ENCODE measurements at places on chromosomes 16 and 17.

DNA sequence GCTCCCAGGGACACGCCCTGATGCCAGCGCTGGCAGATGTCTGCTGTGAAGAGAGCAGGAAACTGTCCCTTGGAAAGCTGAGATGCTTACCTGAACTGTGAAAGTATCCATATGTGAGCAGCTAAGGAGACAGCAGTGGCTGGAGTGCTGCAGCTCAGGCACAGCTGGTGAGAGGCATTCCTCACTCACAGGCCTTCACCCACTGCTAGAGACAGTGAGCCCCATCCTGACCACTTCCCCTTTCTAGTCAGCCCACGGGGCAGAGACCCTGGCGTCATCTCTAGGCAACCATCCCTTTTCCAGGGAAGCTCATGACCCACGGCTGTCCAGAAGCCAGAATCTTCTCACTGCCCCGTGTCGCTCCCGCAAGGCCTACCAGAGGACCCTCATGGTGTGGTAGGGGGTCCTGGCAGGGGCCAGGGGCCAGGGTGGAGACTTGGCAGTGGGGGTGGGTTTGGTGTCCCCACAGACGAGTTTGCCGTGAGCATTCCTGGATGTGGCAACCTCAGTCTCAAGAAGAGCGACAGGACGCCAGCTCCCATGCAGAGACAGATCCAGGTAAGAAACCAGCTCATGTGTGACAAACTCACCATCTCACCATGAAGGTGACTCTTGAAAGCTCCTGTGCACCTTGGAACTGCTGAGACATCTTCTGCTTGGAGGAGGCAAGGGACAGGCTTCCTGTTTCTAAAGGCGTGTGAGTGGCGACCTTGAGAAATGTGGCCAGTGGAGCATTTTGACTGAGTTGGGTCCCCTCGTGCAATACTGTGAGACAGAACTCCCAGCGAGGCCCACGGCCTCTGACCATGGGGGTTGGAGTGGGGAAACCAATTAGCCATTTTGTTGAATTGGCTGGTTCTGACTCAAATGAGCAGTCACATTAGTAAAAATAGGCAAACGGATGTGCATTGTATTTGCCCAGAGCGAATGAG is at the start of gene SCIMP:
Gene SCIMP (minus strand): TSS at position 216 of the 932 bp plus-strand sequence. CDS start 105 bp downstream, at position 111.
- no peak within 1 kb of the TSS for H3K27ac ChIP-seq
- H3K36me3 ChIP-seq: no peaks in the 10 kb centered on the region
- no peak for DNase-seq
- H3K4me1 ChIP-seq: no peaks in the 10 kb centered on the region
- no peak within 1 kb of the TSS for H3K4me3 ChIP-seq

DNA sequence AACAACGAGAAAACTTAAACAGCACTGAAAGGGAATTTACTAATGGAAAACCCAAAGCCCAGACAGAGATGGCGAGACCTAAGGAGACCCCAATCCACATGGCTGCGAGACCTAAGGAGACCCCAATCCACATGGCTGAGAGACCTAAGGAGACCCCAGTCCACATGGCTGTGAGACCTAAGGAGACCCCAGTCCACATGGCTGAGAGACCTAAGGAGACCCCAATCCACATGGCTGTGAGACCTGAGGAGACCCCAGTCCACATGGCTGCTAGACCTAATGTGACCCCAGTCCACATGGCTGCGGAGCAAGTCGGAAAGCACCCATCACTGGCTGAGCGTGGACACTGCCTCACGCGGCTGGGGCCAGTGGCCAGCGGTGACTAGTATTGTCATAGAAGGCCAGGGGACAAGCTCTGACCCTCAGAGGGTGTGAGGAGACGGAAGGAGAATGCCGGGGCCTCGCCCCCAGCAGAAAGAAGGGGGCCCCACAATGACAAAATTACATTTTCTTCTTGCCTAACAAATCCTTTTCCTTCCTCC is 241.8 kb downstream of the C16orf95 start:
- H3K27me3 ChIP-seq: no peaks in the 10 kb centered on the region
- H3K36me3 ChIP-seq: no peaks in the 10 kb centered on the region
- peaks cover 21% of the 10 kb centered on the region for H3K4me1 ChIP-seq

- H3K27me3 ChIP-seq: no peaks in the 10 kb centered on the region
- peaks cover 21% of the 10 kb centered on the region for H3K4me1 ChIP-seq
- no peaks in the 10 kb centered on the region for H3K36me3 ChIP-seq
- no peak for DNase-seq
- no peak overlapping the region for H3K4me3 ChIP-seq
These were observed 533.9 kb upstream of the CDH11 start for GRCh38 chr16:65655802-65656201.

DNA sequence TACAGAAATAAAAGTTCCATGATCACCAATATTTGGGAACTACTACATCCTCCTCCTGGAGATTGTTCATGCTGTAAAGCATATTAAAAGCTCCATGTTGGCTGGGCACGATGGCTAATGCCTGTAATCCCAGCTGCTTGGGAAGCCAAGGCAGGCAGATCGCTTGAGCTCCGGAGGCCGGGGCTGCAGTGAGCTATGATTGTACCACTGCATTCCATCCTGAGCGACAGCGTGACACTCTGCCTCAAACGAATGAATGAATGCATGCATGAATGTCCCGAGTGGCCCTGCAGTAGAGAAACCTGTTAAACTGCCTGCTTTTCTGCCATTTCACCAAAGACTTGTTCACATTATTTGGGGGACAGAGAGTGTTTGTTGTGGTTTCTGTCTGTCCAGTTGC is 15.0 kb downstream of the CNEP1R1 start:
- H3K4me1 ChIP-seq: no peaks in the 10 kb centered on the region
- no peak overlapping the region for H3K27ac ChIP-seq
- H3K36me3 ChIP-seq: peaks cover 17% of the 10 kb centered on the region
- DNase-seq: no peak
- no peaks in the 10 kb centered on the region for H3K27me3 ChIP-seq

- DNase-seq: no peak
- no peak overlapping the region for H3K4me3 ChIP-seq
- H3K36me3 ChIP-seq: no peaks in the 10 kb centered on the region
- no peaks in the 10 kb centered on the region for H3K27me3 ChIP-seq
These were observed 86.9 kb upstream of the ZNF469 start for GRCh38 chr16:88295671-88296436.

Data from SJSA1 (cell line).